ENCODE measurements at places on chromosomes 13 and 19. TPM values are rescaled to one million over a fixed set of nuclear protein-coding genes. Genes with fewer than 3 reads are reported as not detected.

The FGF14 gene
- not detected for total RNA-seq

The CYSLTR2 gene
- total RNA-seq: not detected

The BRSK1 gene
- total RNA-seq: 13.1 TPM

The FGF9 gene
- total RNA-seq: not detected

The KLK2 gene
- not detected for total RNA-seq

DNA sequence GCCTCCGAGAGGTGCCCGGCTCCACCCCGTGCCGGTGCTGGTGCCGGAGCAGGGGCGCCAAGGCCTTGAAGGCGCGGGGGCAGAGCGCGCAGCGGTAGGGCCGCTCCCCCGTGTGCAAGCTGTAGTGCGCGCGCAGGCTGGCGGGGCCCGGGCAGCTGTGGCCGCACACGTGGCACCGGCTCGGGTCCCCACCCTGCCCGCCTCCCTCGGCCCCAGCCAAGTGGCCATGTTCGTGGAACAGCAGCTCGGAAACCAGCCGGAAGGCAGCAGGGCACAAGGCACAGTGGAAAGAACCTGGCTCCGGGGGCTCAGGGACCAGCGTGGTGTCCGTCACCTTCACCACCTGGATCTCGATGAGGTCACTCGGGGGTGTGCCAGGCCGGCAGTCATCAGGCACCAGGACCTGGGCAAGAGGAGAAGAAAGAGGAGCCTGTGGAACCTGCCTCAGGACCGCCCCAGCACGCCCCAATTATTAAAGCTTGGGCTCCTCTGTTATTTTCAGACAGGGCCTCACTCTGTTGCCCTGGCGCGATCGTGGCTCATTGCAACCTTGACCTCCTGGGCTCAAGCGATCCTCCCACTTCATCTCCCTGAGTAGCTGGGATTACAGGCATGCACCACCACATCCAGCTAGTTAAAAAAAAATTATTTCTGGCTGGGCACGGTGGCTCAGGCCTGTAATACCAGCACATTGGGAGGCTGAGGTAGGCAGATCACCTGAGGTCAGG, 2.0 kb downstream of the ZNF784 start:
- no peak for DNase-seq

- no peak for DNase-seq
Measured at GRCh38 chr13:46281779-46282178, 70.1 kb downstream of the LRRC63 start.

- no peak for DNase-seq
Measured at GRCh38 chr13:93621966-93622365, 395.4 kb downstream of the GPC6 start.

DNA sequence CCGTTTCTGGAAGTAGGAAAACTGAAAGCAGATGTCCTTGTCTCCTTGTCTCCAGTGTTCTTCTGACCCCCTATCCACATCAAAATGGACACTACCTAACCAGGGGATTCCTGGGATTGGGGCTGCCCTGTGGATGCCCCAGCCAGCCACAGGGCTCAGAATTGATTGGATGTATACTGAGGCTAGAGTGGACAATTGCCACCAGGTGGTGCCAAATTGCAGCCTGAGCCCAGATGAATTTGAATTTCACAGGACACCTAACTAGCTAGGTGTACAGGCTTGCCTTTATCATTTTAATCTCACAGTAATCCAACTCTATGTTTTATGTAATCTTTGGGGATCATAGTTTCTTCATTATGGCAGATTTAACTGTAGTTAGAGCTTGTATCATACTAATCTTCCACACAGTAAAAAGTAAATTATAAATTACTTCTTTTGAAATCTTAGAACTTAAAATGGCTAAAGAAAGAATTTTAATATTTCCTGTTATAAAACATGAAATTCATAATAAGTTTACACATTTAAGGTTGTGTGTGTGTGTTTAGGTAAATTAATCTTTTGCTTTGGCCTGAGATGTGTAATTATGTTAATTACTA, 58.0 kb downstream of the PIBF1 start:
- DNase-seq: peak; percentile 20

DNA sequence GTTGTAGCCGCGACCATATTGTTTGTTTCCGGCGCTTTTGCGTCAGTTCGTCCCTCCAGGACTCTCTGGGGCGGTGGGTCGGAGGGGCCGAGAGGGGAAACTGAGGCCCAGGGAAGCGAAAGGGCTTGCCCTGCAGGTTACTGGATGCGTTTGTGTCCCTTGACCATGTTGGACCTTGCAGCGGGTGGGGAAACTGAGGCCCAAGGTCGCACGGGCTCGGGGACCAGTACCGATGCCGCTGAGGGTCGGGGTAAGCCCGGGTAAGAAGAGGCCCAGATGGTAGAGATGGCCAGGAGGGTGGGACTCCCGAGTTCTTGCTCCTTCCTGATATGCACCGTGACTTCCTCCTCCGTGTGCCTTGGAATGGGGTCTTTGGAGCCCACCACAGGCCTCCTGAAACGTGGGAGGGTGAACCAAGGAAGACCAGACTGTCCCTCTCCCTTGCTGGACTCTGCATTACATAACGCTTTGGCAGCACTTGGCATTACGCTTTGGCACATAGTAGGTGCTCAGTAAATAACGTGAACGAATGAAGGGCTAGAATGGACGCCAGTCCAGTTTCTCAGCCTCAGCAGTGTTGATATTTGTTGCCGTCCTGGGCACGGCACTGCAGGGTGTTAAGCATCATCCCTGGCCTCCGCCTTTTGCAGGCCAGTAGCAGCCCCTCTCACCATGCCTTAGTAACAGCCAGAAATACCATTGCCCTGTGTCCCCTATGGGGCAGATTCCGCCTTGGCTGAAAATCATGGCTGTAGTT, 743 bp downstream of the CHAF1A start:
- no peak for DNase-seq

GRCh38 chr13:28117689-28118377, 17.5 kb upstream of the FLT3 start:
- peak; percentile 11 for DNase-seq

- no peak for DNase-seq
Measured at GRCh38 chr13:49354719-49355118, 89.1 kb downstream of the CAB39L start.

- no peak for DNase-seq
Measured at GRCh38 chr13:48393698-48394085, 19.2 kb downstream of the LPAR6 start.

- no peak for DNase-seq
Measured at GRCh38 chr19:16442386-16443276, 29.1 kb downstream of the EPS15L1 start.

DNA sequence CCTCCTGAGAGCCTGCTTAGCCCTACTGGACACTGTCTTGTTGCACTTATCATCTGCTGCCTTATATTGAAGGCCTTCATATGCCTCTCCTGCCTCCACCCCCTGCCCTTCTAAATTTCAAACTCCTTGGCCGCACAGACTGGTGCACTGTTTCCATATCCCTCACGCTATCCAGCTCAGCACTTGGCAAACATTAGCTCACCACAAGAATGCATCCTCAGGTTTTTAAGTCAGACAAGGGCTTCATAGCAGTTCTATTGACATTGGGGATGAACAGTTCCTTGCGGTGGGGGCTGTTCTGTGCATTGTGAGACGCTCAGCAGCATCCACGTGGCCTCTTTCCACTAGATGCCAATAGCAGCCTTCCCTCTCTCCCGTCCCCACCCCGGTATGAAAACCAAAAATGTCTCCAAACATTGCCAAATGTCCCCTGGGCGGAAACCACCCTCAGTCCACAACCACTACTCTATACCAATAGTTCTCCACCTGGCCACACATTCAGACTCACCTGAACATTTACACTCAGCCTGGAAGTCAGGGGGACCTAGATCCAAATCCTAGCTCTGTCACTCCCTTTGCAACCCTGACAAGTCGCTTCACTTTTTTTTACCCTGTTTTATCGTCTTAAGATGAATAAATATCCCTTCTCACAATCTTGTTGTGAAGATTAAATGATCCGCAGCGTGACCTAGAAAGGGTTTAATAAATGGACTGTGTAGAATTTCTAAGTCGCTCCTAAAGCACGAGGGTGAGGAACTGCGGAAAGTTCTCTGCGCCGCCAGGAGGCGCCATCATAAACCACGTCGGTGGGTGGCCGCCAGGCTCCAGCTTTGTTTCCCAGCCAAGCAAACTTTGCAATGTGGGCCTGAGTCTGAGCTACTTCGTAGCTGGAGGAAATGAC, 3.6 kb upstream of the CEACAM3 start:
- peak; percentile 87 for DNase-seq

- DNase-seq: no peak
Measured at GRCh38 chr19:688214-688613, 7.0 kb downstream of the PRSS57 start.

DNA sequence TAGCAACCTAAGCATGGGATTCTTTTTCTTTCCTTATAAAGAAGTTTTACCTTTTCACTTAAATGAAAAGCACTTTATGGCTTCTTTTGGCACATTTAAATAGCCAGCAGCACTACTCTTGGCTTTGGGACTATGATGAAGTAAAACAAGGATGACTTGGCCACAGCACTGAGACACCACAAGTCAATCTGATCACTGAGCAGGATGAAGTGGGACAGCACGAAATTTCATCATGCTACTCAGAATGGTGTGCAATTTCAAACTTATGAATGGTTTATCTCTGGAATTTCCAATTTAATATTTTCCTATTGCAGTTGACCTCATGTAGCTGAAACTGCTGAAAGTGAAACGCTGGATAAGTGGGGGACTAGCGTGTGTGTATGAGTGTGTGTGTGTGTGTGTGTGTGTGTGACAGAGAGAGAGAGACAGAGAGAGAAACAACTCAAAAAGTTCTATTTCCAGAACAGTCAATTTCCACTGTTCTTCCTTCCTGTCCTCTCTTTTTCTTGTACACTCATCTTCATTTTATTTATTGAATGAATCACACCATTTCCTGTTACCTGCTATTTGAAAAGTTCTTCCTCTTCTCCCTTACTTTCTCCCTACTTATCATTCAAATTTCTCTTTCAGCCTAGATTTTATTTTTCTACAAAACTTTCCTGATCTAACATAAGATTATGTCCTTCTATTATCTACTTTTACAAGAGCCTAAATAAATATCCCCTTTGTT, 414.2 kb upstream of the MIR17HG start:
- no peak for DNase-seq

DNA sequence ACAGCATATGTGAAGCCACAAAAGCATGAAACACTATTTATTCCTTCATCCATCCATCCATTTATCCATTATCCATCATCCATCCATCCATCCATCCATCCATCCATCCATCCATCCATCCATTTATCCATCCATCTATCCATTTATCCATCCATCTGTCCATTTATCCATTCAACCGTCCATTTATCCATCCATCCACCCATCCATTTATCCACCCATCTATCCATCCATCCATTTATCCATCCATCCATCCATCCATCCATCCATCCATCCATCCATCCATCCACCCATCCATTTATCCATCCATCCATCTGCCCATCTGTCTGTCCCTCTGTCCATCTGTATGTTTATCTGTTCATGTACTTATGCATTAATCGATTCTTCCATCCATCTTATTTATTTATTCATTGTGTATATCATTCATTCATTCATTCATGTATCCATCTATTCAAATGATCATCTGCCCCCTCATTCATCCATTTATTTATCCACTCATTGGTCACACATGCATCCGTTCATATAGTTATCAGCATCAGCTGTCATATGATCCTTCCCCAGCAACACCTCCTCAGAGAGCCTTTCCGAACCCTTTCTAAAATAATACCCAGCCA, 7.0 kb upstream of the MYH14 start:
- DNase-seq: no peak

GRCh38 chr19:3897936-3898335, 17.5 kb downstream of the ATCAY start:
- no peak for DNase-seq

GRCh38 chr13:95087746-95088305, 213.4 kb downstream of the ABCC4 start:
- no peak for DNase-seq

DNA sequence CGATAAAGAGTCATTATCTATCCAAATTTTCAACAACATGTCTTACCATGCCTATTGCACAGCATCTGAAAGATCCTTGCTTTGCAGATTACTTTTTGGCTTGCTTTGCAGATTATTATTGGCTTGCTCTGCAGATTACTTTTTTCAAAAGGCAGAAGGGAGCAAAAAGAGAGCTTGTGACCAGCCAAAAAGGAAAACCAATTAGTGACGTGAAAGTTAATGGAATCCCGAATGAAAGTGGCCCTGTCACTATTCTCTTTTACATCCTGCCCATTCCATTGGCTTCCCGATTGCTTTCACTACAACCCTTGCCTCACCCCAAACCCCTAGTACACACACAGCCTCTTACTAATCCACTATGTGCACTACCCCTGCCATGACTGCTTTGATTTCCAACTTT, 81.3 kb downstream of the LHFPL6 start:
- DNase-seq: no peak

DNA sequence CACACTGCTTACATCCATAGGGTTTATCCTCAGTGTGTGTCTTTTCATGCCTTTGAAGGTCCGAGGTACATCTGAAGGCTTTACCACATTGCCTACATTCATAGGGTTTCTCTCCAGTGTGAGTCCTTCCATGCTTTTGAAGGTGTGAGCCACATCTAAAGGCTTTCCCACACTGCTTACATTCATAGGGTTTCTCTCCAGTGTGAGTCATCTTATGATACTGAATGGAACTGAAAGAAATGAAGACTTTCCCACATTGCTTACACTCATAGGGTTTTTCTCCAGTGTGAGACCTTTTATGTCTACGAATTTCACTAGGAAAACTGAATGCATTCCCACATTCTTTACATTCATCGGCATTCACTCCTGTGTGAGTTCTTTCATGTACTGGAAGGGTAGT, 7.1 kb downstream of the ZNF20 start:
- no peak for DNase-seq

DNA sequence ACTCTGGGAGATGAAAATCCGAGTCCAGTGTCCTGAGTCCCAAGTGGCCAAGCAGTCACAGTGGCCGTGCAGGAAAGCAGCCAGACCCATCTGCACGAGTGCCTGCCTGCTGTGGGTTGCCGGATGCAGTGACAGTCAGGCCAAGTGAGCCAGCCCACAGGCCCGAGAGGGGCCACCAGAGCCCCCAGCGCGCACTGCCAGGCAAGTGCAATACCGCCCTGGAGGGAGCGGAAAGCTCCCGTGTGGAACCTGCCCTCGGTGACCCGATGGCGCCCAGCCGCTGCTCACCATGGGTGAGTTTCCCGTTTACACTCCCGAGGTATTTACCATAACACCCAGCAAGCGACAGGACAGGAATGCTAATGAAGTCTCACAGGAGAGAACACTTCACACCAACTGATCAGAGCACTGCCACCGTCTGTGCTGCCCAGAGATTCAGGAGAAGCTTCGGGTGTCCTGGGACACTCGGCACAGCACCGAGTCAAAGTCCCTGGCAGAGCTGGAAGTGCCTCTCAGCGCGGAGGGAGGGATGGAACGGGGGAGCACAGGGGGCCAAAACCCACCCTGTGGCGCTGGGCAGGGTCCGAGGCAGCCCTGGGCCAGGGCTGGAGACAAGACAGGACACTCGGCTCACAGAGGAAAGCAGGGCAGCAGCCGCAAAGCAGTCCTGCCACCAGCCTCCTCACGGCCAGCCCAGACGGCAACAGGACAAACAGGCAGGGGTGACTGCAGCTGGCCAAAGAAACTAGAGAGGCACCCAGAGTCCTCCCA, 21.3 kb upstream of the TINCR start:
- no peak for DNase-seq

- DNase-seq: no peak
Measured at GRCh38 chr13:99347335-99347878, 40.2 kb upstream of the GPR183 start.
